ENCODE measurements at places on chromosomes 11 and 22.

- DNase-seq = no peak
These were observed 66.4 kb downstream of the ADAMTS15 start for GRCh38 chr11:130514851-130515250.

DNA sequence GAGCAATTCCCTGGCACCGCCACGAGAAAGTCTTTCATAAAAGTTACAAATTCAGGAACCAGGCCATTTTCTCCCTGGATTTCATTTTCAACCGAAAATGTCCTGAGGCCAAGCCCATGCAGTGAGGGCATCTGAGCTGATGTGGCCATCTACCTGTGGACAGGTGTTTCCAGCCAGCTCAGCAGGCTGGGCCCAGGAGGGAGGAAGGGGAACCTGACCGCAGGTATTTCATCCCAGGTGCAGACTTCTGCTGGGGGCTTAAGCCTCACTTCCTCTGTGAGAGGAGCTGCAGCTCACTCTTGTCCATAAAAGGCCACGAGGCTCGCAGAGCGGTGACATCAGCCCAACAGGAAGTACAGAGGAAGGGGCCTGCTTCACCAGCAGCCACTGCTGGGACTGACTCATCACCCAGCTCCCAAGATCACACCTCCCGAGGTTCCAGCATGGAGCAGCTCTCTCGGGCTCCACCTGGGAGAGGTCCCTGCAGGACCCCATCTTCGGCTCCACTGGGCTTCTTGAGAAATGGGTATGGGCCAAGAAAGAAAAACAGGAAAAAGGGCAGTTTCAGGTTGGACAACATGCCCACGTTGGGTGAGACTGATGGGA is 56.4 kb downstream of the MYH9 start:
- peak; percentile 84 for DNase-seq

DNA sequence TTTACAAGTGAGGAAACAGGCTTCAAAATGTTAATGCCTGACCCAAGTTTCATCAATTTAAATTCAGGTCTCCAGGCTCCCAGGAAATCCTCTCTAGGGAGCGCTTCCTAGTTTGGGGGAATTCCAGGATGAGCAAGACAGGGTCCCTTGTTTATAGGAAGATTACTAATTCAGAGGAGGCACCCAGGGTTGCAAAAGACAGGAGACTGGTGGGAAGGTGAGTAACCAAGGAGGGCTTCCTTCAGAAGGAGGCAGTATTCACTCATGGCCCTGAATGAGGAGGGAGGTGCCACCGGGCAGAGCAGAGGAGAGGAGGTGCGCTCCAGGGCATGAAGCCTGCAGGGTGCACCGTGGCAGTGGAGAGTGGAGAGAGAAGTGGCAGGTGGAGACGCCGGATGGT is 1.6 kb downstream of the TMEM132A start:
- no peak for DNase-seq

DNA sequence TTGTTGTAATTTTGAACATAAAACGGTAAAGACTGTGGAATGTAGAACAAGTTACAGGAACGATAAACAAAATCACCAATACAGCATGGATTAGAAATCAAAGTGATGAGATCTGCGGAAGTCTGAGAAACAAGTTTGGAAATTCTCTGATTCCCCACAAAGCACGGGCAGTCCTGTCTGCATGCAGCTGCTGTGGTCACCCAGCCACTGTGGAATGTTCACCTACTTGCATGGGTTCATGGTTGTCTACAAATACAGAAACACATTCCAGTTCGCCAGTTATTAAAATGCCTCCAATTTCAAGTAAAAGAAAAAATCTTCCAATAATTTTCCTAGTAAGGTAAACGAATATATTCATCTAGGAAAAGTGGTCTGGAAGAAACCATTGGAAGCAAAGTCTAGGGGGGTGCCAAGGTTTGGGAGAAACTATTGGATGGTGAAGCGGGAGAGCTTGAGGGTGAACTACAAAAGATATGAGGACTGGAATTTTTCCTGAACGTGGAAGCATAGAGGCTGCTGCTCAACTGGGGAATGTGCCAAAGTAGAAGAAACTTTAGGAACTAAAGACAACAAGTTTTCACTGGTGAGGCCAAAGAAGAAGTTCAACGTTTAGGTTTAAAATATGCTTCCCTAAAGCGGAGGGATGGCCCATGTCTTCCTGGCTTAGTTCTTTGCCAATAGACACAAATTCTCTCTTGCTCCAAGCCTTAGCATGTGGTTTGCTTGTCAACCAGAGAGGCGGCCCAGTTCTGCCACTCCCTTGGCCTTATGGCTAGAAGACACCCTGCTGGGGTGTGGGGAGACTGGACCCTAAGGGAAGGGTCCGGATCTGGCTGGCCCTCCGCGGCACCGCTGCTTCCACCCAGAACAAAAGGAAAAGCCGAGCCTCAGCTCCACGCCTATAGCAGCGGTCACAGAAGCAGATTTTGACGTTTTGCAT is 70.2 kb downstream of the CTTN start:
- DNase-seq = no peak

DNA sequence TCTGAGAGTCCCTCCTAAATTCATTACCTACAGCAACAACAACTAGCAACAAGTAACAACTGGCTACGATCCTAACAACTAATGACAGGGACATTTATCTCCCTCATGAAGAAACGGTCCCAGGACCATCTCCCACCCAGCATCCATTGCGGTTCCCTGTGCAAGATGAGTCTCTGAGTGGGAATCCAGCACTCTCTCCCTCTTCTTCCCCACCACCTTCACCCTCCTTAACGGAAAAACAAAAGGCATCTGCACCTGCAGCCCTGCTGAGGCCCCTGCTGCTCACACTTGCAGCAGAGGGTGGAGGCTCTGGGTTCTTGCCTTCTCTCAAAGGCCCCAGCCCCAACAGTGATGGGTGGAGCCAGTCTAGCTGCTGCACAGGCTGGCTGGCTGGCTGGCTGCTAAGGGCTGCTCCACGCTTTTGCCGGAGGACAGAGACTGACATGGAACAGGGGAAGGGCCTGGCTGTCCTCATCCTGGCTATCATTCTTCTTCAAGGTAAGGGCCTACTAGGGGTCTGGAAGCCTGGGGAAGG is at the start of gene CD3G:
CD3G (plus strand) TSS at position 364 of the 535 bp plus-strand sequence; CDS start at position 444, 80 bp downstream.
- DNase-seq = peak; percentile 80

DNA sequence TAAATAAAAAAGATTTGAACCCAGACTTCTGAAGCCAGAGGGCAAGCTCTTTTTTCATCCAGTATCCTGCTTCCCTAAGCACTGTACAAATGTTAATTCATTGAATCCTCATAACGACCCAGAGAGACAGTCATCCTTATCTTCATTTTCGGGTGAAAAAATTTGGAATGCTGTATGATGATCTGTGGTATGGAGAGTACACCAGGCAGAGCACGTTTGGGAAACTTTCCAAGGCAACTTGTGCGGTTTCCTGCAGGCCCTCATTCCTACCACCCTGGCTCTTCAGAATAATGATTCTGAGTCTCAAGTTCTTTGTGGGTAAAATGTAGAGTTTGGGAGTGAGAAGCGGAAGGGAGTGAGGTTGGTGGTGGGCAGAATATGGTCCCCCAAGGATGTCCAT is 177.9 kb upstream of the CADM1 start:
- no peak for DNase-seq

- no peak for DNase-seq
These were observed 35.4 kb upstream of the GNAZ start for GRCh38 chr22:23034621-23035556.

DNA sequence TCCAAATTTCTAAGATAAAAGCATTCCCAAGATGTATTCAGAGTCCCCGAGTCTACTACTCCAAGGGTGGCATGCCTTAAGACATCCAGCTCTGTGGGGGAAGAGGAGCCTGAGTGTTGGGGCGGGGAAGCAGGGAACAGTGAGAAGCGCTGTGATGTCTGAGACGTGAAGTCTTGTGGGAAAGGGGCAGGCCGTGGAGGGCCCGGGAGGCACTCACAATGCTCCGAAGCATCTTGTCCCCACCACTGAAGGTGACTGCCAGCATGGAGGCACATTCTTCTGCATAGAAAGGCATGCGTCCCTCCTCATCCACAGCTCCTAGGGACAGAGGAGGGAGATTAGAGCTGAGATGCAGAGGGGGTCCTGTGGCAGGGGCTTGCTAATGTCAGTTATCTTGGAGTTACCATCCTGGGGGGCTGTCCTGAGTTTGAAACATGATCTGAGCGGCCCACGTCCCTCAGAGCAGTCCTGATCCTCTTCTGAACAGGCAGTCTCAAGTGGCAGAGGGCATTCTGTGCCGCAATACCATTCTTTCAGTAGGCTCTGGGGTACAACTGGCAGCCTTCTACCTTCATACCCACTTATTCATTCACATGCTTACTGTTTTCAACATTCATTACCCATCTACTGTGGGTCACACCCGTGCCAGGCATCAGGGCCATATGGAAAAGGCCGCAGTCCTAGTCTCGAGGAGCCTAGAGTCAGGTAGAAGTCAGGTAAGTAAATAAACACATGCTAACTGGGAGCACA is 8.7 kb downstream of the PCSK7 start:
- DNase-seq = no peak

GRCh38 chr22:44288913-44289312 is 23.8 kb downstream of the SHISAL1 start:
- no peak for DNase-seq

DNA sequence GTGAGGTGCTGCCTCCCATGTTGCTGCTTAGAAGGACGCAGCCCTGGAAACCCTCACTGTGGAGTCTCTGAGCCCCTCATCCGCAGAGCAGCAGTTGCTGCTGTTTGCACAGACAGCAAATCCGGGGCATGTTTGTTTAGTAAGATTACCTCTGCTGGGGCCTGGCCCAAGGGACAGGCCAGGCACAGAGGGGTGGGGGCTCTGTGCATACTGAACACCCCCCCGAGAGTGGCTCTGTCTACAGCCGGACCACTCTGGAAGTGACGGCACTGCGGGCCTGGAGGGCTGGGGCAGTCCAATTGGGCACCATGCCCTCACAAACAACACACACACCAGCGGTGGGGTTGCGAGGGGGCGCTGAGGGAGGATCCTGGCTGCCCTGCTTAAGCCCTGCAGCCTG is 22.9 kb upstream of the CCDC188 start:
- DNase-seq = no peak

- DNase-seq = no peak
These were observed 79.5 kb upstream of the CRYBB3 start for GRCh38 chr22:25120093-25120561.

DNA sequence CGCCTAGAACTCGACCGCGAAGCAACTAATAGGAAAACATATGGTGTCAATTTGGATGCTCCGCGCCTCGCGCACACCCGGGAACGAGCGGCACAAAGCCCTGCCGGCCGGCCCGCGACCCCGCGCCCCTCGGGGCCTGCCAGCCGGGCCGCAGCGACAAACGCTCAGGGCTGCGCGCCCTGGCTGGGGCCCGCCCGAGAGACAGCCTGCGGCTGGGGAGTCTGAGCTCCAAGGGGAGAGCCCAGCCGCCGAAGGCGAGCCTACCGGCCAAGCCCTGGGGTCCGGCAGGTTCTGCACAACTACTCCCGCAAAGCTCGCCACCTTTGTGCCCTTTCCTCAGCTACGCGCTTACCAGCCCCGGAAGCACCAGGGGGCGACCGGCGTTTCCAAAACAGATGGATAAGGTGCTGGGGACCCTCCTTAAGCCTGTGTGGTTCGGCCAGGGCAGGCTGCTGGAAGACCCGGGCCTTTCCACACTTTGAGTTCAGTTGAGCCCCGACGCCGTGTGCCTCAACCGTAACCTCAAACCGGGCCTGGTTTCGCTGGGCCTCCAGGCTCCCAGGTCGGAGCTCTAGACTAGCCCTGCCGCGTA is 6.0 kb downstream of the PAX6 start:
- no peak for DNase-seq

GRCh38 chr22:29079218-29079901 is 6.5 kb downstream of the KREMEN1 start:
- DNase-seq = no peak

- DNase-seq = no peak
These were observed 1059.3 kb downstream of the NTM start for GRCh38 chr11:132429685-132430084.

DNA sequence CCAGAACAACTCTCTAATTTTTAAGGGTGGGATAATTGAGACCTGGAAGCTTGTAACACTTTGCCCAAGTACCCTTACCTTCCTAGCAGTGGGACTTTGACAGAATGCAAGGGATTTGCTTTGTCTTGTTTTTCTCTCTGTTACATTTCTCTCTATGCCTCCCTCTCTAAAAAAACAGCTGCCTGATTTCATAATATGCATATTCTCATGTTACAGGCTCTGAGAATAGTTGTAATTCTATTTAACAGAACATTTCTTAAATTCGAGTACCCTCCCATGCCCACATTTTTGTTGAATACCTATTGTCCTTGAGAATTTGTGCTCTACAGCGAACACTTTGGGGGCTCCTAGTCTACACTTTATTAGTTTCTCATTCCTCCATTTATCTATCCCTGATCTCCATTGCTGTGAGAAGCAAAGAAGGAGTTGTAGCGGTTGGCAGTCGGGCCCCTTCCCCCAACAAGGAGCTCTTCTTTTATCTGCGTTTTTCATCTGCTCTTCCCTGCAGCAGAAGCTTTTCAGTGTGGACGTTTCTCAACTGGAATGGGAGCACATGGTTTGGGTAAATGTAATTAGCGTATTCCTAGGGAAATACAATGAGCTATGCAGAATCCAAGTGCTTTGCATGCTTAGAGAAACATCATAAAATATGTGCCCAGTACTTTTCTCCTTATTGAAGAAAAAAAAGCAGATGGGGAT is 117.7 kb upstream of the CCDC90B start:
- no peak for DNase-seq
